Amniotic stem cell (primary cell): ENCODE measurements at places on chromosomes 11 and 22.

GRCh38 chr11:47083913-47084312 is 92.8 kb downstream of the ARFGAP2 start:
- no peak for DNase-seq

- no peak for DNase-seq
Measured at GRCh38 chr11:16814410-16815046, 76.1 kb downstream of the C11orf58 start.

DNA sequence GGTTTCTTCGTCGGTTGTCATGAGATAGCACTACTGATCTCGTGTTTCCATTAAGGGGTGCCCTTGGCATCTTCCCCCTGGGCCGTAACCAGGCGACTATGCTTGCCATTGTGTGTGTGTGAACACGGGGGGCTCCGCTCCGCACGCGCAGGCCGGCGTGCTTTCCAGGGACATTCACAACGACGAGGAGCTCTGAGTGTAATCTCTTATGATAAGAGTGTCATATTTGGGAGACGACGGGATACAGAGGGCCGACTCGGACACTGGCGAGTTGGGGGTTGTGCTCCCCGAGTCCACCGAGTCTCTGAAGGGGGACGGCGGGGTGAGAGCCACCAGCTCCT is 170.9 kb upstream of the CTSC start:
- no peak for DNase-seq

DNA sequence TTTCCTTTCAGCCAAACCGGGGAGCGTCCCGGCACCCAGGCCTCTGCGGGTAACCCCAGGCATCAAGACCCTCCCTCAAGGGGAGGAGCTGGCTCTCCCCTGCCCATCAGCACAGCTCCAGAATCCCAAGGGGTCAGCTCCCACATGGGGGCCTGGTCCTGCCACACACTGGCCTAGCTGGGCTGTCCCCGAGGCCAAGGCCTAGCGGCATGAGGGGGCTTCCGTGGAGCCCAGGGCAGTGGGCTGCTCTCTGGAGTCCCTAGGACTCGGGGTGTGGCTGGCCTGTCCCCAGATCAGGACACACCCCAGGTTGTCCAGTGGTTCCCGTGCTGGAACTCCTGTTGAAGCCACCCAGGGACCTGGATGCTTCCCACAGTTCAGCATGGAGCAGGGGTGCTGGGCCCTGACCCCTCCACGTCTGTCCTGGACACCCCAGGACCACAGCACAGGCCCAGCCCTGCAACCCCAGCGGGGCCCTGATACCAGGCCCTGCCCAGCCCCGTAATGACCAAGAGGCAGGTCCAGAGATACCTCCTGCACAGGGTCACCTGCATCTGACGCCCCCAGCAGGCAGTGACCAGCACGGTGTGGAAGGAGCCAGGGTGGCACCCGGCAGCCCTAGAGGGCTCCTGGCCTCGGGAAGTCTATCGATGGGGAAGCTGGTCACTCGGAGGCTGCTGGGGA is 5.5 kb downstream of the HRAS start:
- DNase-seq = no peak
